Activated CD8-positive, alpha-beta memory T cell treated with anti-CD3 and anti-CD28 coated beads, Interleukin-2, amount 50 U/mL, for 48 hours (primary cell): ENCODE measurements at places on chromosomes 11 and 22.

DNA sequence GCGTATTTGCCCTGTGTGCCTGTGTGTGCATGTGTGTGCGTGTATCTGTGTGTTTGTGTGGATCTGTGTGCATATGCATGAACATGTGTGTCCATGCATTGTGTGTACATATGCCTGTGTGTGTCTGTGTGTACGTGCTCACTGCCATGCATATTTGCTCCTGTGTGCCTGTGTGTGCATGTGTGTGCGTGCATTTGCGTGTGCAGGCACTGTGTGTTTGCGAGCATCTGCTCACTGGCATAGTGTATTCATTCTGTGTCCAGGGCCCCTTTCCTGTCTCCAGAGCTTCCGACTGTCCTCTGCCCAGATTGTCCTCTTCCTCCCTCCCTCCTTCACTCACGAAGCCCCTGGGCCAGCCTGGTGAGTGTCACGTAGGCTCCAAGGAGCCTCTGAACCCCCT is 5.8 kb downstream of the EMID1 start:
- DNase-seq: no peak

GRCh38 chr22:48372390-48372789 is 1455.3 kb downstream of the BRD1 start:
- DNase-seq: peak; percentile 29

- no peak for DNase-seq
Observed at GRCh38 chr22:42439821-42440674, 7.8 kb upstream of the NFAM1 start.

GRCh38 chr22:30251711-30252110 is 5.2 kb upstream of the LIF start:
- DNase-seq: no peak

DNA sequence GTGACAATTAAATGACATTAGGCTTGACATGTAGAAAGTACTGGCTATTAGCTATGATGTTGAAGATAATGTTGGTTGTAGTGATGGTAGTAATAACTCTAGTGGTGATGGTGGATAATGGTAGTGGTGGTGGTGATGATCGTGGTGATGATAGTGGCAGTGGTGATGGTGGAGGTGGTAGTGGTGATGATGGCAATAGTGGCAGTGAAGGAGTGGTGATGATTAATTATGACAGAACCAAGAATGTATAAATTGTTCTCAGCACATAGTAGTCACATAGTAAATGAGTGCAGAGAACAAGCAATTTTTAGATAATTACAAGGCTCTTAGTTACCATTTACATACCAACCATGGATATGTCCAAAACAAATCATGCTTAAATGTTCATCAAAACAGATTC is 5.3 kb upstream of the CD44 start:
- DNase-seq: peak; percentile 73
